Progenitor cell of endocrine pancreas (in vitro differentiated cells): ENCODE measurements at places on chromosomes 1 and 21.
A peak's percentile ranks its signal among the peaks of the same experiment; 100 is the strongest.

- H3K4me3 ChIP-seq = peak overlapping the region; percentile 100
- H3K27ac ChIP-seq = peak overlapping the region; percentile 100
- peak; percentile 46 for DNase-seq
Measured at GRCh38 chr1:28737307-28738132, 780 bp downstream of the YTHDF2 start.

DNA sequence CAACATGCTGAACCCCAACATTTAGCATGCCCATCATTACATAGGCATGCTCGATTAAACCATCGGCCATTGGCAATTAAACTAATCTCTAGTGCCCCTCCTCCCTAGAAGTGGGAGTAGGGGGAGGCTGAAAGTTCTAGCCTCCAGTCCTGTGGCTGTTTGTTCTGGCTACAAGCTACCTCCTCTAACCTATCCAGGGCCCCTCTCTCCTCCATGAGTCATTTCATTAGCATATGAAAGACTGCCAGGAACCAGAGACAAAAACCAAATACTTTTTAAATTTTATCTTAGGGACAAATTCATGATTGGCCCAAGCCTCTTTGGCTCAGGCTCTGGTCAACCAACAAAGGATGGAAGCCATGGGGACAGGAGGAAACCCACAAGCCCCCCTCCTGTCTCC, 231.1 kb downstream of the CACNA1E start:
- H3K4me3 ChIP-seq = no peak overlapping the region
- H3K36me3 ChIP-seq = no peaks in the 10 kb centered on the region
- H3K27me3 ChIP-seq = peaks cover 33% of the 10 kb centered on the region
- H3K27ac ChIP-seq = no peak overlapping the region
- no peak for DNase-seq

DNA sequence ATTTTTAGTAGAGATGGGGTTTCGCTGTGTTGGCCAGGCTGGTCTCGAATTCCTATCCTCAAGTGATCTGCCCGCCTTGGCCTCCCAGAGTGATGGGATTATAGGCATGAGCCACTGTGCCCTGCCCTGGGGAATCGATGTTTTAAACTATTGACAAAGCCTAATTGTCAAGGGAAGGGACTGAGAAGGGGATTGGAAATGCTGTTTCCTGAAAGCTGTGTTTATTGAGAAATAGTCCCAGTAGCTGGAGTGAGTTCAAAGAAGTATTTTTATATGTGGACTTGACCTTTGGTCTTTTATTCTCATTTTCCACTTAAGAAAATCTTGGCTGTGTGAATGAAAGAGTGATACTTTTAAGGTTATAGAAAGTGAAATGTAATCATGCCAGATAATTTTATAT, 47.5 kb downstream of the KIF1B start:
- H3K4me1 ChIP-seq = peaks cover 9% of the 10 kb centered on the region
- DNase-seq = no peak
- H3K4me3 ChIP-seq = no peak overlapping the region
- H3K27ac ChIP-seq = peak overlapping the region; percentile 94

- DNase-seq = no peak
- no peak overlapping the region for H3K4me3 ChIP-seq
- no peak overlapping the region for H3K27ac ChIP-seq
- no peaks in the 10 kb centered on the region for H3K4me1 ChIP-seq
- peaks cover 30% of the 10 kb centered on the region for H3K27me3 ChIP-seq
- no peaks in the 10 kb centered on the region for H3K36me3 ChIP-seq
Measured at GRCh38 chr1:201329286-201329685, 46.0 kb downstream of the PKP1 start.

- H3K27me3 ChIP-seq = peaks cover 13% of the 10 kb centered on the region
- DNase-seq = peak; percentile 55
- H3K36me3 ChIP-seq = peaks cover 3% of the 10 kb centered on the region
- peaks cover 5% of the 10 kb centered on the region for H3K4me1 ChIP-seq
- peak within 1 kb of the TSS; percentile 84 for H3K27ac ChIP-seq
Measured at GRCh38 chr1:45326627-45327623, at the start of gene HPDL. Gene HPDL (plus strand): TSS chr1:45326895. CDS start chr1:45327149, 254 bp downstream.

DNA sequence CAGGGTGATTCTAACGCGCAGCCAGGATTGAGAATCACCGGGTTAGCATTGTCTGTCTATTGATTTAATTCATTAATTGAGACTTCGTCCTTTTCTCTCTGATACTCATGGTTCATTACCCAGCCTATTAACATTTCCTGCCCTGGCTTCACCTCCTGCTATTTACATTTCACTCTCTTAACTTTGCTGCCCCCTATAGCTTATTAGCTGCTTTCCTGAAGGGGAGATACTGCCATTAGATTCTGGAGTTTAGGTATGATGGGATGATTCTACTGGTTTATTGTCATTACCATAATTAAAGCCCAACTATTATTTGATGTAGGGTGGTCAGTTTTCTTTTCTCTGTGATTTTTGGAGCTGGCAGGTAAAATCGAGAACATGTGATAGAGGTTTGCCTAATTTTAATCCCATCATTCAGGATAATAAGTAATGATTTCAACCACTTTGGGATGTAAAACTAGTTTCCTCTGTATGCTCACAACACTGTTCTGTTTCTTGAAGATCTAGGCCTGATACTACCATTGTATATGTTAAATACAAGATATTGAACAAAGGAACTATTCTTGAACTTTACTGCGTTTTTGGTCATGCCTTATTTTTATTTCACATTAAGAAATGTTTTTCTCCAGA, 6.4 kb downstream of the PPP2R5A start:
- peaks cover 44% of the 10 kb centered on the region for H3K4me1 ChIP-seq
- no peaks in the 10 kb centered on the region for H3K36me3 ChIP-seq
- H3K27me3 ChIP-seq = no peaks in the 10 kb centered on the region
- no peak overlapping the region for H3K4me3 ChIP-seq
- H3K27ac ChIP-seq = no peak overlapping the region
- DNase-seq = no peak

DNA sequence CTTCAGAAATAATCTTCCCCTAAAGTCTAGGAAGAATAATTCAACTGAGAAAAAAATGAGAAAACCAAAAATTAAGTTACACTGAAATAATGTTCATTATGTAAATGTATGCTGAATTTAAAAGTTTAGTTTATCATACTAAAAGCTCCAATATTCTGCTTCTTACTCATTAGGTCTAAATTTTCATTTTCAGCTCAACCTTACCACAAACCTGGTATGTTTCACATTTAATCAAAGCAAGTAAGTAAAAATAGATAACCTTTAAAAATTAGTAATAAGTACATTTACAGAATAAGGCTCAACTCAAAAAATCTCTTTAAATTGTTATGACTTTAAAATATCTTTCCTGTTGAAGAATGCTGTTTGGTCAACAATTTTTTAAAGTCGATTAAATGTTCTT, 15.0 kb downstream of the BTG3 start:
- H3K4me1 ChIP-seq = peaks cover 2% of the 10 kb centered on the region
- H3K27me3 ChIP-seq = no peaks in the 10 kb centered on the region
- H3K27ac ChIP-seq = no peak overlapping the region
- no peak overlapping the region for H3K4me3 ChIP-seq

DNA sequence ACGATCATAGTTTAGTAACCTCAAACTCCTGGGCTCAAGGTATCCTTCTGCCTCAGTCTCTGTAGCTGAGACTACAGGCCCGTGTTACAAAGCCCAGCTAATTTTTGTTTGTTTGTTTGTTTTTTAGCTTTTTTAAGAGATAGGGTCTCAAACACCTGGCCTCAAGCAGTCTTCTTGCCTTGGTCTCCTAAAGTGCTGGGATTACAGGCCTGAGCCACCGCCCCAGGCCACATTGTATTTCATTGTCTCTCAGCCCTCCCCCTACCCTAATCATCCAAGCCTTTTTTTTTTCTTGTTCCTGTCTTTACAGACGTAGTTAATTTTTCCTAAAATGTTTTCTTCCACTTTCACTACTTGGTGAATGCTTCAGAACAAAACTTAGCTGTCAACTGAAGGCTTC, 5.4 kb downstream of the CDC7 start:
- H3K36me3 ChIP-seq = peaks cover 4% of the 10 kb centered on the region
- peaks cover 25% of the 10 kb centered on the region for H3K4me1 ChIP-seq
- no peak overlapping the region for H3K4me3 ChIP-seq
- DNase-seq = no peak
- no peak overlapping the region for H3K27ac ChIP-seq
- no peaks in the 10 kb centered on the region for H3K27me3 ChIP-seq

DNA sequence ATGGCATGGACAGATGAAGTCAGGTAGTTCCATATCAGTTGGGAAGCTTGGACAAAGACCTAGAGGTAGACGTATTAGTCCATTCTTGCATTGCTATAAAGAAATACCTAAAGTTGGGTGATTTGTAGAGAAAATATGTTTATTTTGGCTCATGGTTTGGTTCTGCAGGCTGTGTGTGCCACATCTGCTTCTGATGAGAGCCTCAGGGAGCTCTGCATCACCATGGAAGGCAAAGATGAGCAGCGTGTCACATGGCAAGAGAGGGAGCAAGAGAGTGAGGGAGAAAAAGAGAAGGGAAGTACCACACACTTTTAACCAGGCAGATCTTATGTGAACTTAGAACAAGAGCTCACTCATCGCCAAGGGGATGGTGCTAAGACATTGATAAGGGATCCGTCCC, 9.0 kb downstream of the TSACC start:
- peaks cover 2% of the 10 kb centered on the region for H3K27me3 ChIP-seq
- H3K27ac ChIP-seq = no peak overlapping the region
- no peaks in the 10 kb centered on the region for H3K36me3 ChIP-seq
- H3K4me3 ChIP-seq = no peak overlapping the region

DNA sequence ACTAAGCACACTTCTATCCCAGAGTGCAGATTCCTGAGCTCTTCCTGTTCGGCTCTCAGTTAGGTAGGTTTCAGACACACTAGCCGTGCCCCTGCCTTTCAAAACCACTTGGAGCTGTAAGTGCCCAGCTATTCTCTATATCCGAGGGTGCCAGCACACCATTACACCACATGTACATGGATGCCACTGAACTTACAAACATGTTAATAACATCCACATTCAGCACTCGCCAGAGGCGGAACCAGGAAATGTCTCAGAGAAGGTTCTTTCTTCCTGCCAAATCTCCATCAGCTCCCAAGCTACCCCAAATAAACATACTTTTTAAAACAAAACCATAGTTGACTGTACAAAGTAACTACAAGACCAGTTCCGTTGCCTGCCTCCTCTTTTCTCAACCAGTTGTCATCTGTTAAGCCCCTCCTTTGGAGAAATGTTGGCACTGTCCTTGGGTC, 78.4 kb upstream of the CTTNBP2NL start:
- no peak overlapping the region for H3K27ac ChIP-seq
- DNase-seq = no peak
- peaks cover 25% of the 10 kb centered on the region for H3K27me3 ChIP-seq
- H3K36me3 ChIP-seq = no peaks in the 10 kb centered on the region

GRCh38 chr1:21267191-21268077, 22.8 kb downstream of the ECE1 start:
- peak overlapping the region; percentile 75 for H3K27ac ChIP-seq
- no peaks in the 10 kb centered on the region for H3K27me3 ChIP-seq
- H3K4me1 ChIP-seq = peaks cover 50% of the 10 kb centered on the region
- peaks cover 38% of the 10 kb centered on the region for H3K36me3 ChIP-seq
- no peak for DNase-seq

DNA sequence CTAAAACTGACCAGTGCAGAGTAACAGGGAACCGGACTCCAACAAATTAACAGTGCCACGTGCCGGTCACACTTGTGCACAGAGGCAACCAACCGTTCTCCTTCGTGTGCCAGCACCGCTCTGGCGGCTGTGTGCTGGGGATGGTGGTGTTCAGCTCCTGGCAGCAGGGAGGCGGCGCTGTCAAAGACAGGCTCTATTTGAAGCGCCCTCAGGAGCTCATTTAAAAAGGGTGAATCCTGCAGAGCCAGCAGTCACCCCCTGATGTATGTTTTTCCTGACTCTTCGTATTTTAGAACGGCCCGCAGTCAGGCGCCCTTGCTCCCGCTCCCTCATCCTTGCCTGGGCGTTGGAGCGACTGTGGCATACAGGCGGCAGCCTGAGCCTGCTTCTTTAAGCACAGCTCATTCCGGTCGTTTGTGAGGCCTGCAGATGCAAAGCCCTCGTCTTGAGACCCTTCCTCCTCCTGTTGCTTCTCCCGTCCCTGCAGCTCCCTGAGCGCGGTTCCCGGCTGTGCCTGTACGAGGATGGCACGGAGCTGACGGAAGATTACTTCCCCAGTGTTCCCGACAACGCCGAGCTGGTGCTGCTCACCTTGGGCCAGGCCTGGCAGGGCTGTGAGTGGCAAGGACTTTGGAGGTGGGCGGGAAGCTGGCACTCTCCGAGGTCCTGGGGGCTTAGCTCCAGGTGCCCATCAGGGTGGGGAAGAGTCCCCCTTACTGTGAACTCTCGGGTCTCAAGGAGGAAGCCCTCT, 1.1 kb downstream of the DFFB start:
- peak overlapping the region; percentile 98 for H3K4me3 ChIP-seq
- peak overlapping the region; percentile 12 for H3K27ac ChIP-seq
- H3K27me3 ChIP-seq = no peaks in the 10 kb centered on the region
- no peak for DNase-seq

DNA sequence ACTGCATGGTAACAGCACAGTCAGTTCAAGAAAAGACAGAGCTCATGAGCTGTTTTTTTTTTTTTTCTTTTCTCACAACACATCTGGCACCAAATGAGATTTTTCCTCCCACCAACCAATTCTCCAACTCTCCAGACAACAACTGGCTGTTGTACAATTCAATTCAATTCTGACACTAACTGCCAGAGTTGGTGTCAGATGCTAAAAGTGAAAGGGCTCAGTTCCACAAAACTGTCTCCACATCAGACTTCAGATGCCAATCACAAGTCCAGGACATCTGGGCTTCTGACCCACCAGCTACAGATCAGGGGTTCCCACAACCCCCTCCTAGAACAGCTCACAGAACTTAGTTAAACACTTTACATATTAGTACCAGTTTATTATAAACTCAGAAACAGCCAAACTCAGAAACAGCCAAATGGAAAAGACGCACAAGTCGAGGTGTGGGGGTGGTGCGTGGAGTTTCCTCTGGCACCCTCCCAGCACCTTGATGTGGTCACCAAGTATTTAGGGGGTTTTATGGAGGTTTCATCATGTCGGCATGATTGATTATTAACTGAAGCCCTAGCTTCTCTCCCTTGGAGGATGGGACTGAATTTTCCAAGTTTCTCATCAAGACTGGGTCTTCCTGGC, 39.2 kb upstream of the LRRC8D start:
- no peaks in the 10 kb centered on the region for H3K36me3 ChIP-seq
- no peaks in the 10 kb centered on the region for H3K4me1 ChIP-seq
- H3K4me3 ChIP-seq = no peak overlapping the region
- no peak overlapping the region for H3K27ac ChIP-seq
- no peak for DNase-seq

DNA sequence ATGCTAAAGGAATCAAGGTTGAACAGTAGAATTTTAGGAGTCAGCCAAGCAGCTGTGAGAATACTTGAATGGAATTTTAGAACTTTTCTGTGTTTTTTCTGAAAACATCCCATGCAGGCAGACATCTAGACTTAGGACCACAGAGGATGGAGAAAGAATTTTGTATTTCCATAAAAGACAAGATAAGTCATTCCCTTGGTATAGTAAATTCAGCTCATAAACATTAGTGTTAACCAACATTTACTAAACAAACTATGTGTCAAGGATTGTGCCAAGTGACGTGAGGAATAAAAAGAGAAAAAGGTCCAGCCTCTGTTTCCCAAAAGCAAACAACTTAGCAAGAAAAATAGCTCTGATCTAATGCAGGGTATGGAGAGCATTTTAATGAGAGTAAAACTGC, 210.2 kb upstream of the NR5A2 start:
- H3K36me3 ChIP-seq = no peaks in the 10 kb centered on the region
- peaks cover 7% of the 10 kb centered on the region for H3K4me1 ChIP-seq
- H3K4me3 ChIP-seq = no peak overlapping the region
- no peak for DNase-seq
- no peaks in the 10 kb centered on the region for H3K27me3 ChIP-seq
